NCI-H748 treated with DMSO at 0.1 percent for 48 hours (cell line): ENCODE measurements at places on chromosomes 12 and 14.

DNA sequence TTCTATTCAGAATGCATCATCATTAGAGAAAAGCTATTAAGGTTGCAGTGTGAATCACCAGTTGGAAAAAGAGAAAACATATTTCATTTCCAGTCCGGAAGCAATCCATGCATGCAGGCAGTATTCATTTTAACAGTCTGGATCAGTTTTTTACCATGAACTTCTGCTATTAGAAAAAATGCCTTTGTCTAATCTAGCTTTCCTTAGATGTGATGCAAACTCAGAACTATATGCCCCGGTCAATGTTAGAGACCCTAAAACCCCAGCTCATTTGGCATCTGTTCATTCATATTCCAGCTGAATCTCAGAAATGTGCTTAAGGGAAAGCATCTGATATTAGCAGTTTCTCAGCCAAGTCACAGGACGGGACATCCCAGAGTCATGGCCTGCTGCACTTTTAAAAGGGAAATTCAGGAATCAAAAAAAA is 8.5 kb downstream of the IRAK3 start:
- no peak for DNase-seq

DNA sequence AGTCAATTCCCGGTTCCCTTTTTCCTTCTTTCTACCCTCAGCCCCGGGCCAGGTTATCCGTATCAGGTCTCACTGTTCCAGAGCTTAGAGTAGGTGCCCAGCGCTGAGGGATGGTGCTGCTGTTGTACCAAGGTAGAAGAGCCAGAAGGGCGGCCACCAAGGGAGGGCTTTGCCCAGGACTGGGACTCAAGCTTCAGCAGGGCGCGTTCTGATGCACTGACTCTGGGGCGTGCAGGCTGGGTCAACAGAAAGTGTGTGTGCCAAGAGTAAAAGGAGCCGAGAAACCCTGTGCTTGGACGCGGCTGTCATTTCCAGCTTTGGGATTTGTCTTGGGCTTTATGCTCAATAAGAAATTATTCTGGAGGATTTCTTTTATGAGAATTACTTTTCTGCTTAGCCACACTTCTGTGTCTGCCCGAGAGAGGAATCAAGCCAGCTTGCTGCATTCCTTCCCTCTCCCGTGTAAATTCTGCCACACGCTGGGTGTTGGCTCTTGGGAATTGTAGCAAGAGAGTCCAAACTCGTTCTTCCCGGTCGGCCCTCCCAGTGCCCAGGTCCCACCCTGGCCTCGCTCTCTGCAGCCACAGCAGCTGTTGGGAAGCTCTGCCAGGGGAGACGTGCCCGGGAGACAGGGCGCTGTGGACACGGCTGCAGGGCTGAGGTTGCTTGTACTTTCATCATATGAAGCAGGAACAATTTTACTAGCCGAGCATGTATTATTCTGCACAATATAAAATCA is 98.0 kb downstream of the FBXL14 start:
- DNase-seq: no peak

DNA sequence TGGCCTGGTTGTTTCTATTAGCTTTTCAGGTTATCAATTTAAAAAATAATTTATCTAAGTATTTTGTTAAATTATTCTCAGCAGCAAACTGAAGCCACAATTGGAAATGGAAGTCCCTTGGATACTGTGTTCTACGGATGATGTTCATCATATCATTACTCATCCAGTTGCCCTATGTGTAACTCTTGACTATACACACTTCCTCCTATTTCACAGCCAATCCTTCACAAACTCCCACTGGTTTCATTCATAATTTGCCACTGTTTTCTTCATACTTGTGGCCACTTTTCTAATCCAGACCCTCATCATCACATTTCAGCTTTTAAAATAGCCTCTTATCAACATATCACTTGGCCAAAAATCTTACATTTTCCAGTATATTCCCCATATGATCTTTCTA is 84.0 kb downstream of the CATSPERB start:
- DNase-seq: no peak

DNA sequence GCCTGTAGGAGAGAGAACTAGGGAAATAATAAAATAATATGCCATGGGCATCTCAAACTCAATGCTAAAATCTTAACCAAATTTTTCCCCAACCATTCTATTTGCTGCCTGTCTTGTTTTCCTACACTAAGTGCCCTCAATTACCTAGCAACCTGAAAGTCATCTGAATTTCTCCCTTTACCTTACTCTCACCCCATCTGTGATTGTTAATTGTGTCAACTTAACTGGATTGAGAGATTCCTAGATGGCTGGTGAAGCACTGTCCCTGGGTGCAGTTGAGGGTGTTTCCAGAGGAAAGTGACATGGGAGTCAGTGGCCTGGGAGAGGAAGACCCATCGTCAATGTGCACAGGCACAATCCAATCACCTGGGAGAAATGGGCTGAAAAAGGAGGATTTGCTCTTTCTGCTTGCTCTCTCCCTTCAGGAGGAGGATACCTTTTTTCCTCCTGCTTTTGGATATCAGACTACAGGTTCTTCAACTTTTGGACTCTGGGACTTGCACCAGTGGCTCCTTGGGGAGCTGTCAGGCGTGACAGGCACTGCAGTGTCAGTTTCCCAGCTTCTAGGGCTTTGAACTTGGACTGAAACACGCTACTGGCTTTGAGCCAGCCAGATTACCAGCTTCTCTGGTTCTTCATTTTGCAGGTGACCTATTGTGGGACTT is 100.1 kb downstream of the PPP1R12A start:
- no peak for DNase-seq

DNA sequence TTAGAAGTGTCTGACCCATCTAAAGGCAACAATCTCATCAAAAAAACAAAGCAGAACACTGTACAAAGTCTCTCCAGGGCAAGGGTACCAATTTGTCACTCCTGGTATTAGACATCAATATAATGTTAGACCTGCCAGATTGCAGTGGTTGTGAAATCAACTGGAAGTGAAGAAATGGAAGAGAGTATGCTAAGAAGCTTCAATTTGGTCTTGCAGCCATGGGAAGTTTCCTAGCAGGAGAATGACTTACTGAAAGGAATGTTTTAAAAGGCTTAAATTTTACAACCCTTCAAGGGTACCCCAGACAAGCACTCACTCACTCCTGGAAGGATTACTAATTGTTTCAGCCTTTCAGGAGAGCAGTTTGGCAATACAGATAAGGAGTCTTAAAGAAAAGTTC is 18.9 kb downstream of the LLPH start:
- DNase-seq: no peak

- peak; percentile 82 for DNase-seq
Observed at GRCh38 chr12:127083008-127083949, 1183.7 kb upstream of the TMEM132C start.

GRCh38 chr12:128801879-128802391 is 21.8 kb downstream of the SLC15A4 start:
- DNase-seq: no peak

DNA sequence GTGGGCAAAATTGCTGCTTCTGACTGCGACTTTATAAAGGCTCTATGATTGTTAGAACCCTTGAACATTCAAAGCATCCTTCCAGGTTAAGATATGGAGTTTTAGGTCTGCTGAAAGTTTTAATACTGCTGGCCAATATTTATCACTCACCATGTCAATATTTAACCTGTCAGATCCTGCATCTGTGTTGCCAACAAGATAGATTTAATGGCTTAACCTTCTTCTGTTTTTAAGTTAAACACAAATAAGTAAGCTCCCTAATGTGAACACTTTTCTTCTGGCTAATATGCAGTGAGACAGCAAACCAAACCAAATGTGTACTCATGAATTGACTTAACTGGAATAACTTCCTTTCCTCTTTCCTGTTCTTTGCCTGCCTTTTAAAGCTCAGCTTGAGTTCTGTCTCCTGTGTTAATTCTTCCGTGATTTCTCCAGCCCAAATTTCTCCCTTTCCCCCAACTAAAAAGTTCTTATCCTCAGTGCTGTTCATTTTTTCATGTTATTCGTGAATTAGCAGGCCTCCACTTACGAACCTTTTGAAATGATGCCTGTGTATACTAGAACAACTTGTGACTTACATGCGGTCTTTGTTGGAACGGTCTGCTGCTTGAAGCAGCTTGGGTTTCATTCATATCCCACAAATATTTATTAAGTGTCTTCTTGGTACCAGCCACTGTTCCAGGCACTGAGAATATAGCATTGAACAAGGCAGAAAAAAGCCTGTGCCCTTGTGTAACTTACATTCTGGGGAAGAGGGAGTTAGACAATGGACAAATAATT is 9.1 kb downstream of the FBXW8 start:
- no peak for DNase-seq
